Frontal cortex (tissue), 4 donors: ENCODE measurements at places on chromosomes 5 and 9.

DNA sequence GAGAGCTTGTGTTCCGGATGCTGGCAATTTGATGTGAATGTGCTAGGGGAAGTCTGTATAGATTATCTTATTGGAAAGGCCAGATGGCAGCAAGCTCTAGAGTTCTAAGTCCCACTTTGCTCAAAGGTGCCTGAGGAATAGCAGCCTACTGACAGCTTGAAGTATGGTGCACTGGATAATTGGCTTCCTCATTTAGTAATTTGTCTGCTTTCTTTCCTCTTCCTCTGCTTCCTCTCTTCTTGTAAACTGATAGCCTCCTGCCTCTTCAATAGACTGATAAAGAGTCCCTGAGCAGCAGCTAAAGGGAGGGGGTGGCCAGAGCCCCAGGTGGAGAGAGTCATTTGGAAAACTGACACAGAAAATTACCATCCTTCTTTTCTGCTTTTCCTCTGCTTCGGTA lies 177.3 kb downstream of the FGF1 start:
- DNase-seq: no peak

DNA sequence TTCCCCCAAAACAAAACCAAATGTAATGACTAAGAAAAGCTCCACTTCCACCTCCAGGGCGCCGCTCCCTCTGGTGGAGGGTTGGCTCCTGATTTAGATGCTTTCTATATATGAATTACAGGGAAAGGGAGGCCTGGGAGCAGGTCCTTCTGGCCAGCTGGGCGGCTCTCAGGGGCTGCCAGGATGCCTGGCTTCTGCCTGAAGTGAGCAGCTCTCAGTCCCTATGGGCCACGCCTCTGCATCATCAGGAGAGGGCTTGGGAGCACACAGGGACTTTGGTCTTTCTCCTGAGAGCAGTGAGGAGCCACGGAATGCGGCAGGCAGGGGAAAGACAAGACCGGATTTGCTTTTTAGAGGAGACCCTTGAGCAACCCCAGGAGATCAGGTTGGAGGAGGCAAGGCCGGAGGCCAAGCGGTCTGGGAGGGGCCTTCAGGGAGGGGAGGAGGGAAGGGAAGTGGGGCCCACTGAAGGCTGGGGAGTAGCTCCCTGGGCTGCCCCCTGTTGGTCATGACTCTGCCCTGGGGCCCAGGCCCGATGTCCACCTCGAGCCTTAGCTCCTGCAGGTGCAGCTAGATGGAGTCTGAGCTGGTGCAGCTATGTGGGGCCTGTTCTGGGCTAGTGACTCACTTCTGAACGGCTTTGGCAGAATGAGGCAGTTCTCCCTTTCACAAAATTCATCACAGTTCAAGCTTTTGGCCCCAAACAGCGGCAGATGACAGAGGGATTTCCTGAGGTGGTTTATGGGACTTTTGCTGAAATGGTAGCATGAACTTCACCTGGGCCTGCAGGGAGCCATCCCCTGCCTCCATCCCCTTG lies 11.3 kb upstream of the GRHPR start:
- no peak for DNase-seq

DNA sequence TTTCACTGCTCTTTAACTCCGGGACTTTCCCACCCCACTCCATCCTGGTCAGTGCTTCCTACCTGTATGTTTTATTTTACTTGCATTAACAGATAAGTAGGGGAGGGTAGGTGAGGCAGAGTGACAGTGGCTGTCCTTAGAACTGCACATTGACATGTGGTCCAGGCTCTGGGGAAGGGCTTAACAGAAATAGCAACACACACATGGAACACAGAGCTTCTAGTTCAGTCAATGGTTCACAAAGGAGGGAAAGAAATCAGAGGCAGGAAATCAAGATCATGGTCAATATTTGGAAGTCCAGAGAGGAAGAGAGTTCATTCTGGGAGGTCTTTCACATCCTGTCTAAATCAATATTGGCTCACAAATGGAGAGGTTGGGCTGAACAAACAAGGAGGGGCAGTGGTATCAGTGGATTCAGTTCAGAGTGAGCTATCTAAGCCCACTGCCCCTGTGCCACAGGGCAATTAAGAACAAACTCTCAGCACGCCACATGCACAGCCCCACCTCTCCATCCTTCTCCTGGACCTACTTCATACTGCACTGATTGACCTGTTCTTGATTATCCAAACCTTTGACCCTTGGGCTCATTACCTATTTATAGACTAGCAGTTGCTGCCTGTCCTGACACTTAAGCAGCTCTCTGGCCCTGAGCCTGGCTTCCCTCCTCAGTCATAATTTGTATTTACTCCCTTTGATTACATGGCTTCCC lies 6.2 kb upstream of the VPS13A start:
- no peak for DNase-seq

GRCh38 chr5:160651692-160652645 lies 200.0 kb downstream of the ATP10B start:
- no peak for DNase-seq

DNA sequence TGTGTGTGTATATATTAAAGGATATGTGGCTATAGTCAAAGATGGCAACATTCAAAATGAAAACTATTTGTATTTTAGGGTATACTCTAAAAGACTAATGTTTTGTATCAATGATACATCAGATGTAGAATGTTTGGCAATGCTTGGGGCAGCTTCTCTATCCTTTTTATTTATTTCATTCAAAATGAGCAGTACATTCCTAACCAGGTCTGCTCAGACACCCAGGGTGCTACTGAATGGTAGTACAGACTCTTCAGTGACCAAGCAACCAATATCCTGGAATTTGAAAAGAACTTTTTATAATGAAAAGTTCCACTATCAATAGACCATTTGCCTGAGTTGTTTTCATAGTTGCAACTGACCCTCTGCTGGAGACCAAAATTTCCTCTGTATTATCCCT lies 23.9 kb downstream of the MEGF9 start:
- no peak for DNase-seq

DNA sequence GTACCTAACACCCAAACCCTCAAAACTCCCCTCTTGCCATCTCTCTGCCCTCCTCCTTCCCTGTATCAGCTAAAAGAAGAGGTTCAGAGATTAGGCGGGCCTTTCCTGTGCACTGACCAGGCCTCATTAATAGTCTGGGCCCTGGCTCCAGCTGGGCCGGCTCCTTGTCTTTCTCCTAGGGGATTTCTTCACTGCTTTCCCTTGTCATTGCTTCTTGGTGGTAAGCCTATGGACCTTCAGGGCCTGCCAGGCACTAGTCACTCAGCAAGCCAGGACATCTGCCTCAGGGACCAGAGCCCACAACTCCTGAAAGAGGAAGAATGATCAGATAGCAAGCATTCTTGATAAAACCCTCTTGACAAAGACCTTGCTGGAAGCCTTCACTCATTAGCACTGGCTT lies 50.9 kb downstream of the MRRF start:
- DNase-seq: no peak

GRCh38 chr5:95821110-95822021 lies 1.2 kb downstream of the GLRX start:
- no peak for DNase-seq

DNA sequence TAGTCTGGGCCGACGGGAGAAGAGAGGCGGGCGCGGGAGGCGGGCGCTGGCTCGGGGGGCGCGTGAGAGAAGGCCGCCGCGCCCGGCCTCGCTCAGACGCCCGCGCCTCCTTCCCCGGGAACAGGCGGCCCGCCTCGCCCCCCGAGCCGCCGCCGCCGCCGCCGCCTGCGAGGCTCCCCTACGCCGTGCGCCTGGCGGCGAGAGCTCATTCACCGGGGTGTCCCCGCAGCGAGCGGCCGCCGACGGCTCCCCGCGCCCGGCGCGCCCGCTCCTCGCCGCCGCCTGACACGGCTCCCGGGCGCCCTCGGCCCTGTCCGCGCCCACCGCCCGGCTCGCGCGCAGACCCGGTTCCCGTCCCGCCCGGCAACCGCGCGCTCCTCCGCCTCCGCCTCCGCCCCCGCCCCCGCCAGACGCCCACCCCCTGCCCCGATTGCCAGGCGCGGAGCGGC lies at the start of gene GNAQ:
TSS of gene GNAQ (minus strand) at position 368 of the 449 bp plus-strand sequence. CDS start 576 bp downstream, outside the sequence.
- peak; percentile 38 for DNase-seq

DNA sequence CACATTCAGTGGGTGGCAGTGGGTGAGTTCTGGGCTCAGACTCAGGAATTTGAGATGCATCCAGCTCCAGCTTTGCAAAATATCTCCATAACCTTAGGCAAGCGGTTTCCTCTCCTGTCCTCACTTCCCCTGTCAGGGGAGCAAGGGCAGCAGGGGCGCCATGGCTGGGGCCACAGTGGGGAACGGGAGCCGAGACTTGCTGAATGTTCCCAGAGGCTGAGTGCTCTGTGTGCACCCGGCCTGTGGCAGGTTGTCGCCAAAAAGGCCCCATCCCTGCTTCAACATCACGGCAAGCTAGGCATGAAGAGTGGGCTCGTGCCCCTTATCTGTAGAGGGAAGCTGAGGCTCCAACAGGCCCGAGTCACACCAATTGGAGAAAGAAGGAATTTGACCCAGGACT lies 268.8 kb downstream of the NSG2 start:
- no peak for DNase-seq

DNA sequence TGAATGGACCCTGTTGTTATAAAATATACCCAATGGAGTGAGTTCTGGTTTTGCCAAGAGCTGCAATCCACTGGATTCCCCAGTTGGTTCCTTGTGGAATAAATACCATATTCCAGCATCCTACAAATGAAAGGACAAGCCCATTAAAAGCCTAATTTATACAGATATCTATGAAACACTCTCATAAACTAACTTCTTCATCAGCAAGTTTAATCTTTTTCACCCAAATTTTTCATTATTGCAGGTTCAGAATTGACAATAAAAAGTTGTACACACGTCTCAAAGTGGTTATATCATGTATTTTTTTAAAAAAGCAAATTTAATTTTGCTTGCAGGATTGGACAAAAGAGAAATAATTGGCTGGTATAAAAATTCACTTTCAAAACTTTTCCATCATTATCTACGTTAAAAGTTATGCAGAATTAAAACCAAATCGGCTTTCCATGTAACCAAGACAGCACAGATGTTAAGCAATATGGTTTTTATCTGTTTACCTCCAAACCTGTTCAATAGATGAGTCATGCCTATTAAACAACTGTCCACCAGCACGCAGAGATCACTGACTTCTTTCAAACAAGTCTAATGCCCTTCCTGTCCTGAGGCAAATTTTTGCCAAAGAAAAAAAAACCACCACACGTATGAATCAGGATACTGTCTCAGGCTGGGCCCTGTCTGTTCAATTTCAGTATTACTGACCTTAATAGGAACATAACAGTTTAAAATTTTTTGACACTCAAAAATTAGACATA lies 42.5 kb downstream of the CEMIP2 start:
- DNase-seq: no peak

DNA sequence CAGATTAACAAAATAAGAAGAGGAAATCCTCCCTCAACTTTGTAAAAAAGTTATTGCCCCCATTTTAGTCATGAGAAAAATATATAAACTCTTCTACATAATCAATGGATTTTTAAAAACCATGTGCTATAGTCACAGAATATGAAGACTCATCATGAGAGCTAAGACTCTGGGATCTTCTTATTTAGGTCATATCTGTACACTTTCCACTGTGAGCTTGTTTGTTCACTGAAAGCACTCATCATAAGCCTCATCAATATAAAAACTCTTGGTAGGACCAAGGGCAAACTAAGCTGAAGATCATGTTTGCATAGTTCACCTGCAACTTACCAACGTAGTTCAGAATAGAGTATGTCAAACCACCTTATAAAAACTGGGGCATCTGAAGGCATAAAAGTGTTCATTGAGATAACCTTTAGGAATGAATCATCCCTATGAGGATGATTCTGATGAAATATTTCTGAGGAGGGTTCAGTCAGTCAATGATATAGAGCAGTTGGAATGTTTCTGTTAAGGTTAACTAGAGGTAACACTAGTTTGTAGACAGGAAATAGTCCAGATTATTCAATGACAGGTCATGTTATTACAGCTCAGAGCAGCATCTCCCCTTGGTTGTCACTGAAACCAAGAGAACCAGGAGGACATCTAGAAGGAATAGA lies 289.9 kb upstream of the SMC2 start:
- no peak for DNase-seq

DNA sequence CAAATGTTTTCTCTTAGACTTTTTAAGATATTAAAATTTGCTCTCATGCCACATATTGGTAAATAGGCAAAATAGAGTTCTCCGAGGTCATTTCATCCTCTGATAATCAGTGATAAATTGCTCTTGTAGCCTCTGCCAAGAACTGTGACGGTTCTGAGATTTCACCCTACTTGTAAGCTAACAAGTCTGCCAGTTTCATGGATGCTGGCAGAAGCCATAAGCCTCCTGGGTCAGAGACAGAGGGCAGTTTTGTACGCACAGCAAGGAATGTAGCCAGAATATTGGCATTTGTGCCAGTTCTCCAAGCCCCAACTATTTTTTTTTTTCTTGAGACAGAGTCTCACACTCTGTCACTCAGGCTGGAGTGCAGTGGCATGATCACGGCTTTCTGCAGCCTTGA lies 945.0 kb upstream of the WWC1 start:
- DNase-seq: no peak

DNA sequence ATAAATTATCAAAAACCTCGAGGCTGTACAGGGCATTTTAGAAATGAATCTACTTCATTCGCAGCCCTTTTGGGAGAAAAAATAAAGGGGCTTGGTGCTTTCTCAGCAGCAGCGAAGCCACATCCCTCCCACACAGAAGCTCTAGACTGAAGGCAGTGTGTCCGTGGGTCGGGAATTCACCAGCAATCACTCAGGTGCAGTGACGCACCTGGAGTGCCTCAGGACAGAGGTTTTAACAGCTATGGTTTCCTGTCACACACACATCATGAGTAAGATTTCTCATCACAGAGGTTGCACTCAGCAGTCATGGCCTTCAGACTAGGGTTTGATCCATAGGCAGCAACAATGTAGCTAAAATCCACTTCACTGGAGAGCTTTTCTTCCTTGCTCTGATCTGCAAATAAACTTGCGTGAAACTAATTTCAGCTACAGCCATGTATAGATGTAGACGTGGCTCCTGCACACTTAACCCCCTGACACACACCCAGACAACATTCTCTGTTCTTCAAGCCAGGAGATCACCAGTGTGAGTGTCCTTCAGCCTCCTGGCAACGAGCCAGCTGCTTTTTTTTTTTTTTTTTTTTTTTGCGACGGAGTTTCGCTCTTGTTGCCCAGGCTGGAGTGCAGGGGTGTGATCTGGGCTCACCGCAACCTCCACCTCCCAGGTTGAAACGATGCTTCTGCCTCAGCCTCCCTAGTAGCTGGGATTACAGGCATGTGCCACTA lies 34.8 kb downstream of the DYNC2I2 start:
- DNase-seq: no peak

DNA sequence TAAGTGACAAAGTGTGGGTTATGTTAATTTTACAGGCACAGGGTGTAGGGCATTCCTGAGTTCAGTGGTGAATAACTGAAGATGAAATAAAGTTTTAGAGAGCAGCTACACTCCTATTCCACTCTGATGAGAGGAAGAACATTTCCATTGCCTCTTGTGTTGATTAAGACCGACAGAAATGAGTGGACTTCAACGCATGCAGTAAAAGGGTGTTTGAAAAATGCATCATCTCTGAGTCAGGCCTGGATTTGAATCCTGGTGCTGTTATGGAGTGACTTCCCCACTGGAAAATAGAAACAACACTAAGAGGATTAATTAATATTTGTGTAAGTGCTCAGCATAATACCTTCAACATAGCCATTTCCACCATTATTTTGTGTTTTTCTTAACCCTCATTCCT lies 86.3 kb downstream of the PRR16 start:
- no peak for DNase-seq
